ENCODE measurements at places on chromosomes 7 and 10.

DNA sequence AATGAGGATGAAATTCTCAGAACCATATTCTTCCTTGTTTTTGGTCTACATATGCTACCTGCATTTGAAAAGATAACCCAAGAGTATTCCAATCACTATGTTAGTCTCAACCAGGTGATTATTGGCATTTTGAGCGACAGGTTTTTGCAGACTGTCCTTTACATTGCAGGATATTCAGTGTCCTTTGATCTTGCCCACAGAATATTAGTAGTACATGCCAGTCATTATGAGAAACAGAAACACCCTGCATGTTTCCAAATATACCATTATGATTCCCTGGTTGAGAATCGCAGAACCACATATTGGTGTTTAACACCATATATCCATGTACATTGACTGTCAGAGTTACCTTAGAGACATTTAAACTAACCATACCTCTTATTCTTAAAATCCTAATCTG is 30.6 kb downstream of the TMEM243 start:
- DNase-seq: no peak

DNA sequence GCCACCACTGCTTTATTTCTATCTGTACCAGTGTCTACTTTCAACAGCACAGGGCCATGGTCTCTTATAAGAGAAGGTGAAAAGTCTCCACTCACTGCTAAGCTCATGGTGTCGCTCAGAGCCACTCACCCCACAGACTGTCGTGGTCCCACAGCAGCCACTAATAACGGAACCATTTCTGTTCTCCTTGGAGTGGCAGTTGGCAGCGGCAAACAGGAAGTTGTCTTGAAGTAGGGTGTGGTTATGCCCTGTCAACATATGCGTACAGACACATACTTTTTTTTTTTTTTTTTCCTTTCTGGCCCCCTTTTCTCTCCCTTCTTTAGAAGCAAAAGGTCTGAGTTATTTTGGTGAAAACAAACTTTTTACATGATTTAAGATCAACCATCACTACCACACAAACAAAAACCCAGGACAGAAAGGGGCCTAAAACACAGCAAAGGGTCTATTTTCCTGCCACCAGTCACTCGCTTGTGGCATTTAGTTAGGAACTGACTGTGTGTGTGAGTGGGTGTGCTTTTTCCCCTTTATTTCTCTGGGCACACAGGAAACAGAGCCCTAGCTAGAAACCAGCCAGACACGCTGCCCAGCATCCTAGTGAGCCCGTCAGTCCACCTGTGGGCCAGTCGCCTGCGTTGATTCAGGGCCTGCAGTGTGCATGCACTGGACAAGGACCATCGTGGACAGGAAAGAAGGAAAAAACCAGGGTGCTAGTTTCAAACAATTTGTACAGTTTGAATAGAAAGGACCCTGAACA is 96.7 kb upstream of the EFCAB10 start:
- DNase-seq: peak; percentile 35

DNA sequence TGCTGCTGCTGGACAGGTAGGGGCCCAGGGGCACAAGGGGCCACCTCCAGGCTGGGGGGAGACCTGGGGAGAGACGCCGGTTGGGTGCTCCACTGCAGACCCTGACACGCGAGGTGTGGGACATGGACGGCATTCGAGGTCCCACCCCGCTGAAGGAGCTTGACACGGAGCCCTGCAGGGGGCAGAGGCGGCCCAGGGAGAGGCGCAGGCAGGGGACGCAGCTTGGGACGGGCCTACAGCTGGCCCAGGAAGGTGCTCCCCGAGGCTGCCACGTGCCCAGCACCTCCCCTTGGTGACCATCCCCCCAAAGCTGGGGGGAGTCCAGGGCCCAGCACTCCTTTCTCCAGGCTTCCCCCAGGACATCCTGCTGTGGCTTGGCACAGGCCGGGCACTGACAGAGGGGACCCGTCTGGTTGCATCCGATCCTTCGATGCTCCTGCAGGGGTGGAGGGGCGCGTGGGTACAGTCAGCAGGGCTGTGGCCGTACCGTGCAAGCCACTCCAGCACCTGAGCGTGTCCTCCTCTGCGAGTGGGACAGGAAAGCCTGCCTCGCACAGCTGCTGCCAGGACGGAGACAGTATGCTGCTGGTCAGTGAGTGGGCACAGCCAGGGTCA is 174.4 kb downstream of the ELFN1 start:
- DNase-seq: no peak

DNA sequence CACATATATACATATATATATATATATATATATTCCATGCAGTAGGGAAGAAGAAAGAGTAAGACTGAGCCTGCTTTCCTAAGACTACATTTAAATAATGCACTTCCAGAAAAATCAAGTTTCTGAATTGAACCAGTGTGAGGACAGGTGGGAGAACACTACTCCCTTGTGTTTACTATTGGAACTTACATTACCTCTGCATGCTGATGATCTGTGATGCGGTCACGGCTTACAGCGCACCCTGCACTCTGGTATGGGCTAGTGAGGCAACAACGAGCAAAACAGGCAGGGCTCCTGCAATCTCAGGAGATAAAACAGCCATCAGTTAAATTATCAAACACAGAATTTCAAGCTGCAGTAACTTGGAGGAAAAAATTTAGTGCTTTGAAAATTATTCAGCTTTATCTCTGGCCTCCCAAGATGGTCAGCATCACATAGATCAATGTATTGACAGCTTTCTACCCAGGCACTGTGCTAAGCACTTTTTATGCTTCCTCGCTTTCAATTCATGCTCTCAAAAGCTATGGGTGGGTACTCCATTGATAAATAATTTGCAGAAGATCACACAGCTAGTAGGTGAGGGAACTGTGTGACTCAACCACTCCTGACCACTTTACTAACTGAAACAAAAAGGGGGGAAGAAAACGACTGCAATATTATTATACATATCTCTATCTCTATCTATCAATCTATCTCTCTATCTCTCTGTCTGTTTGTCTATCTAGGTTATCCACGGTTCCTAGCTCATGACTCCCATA is 20.5 kb upstream of the SLC16A12 start:
- DNase-seq: no peak

GRCh38 chr10:102612964-102613275 is 31.4 kb upstream of the TRIM8 start:
- DNase-seq: peak; percentile 44

DNA sequence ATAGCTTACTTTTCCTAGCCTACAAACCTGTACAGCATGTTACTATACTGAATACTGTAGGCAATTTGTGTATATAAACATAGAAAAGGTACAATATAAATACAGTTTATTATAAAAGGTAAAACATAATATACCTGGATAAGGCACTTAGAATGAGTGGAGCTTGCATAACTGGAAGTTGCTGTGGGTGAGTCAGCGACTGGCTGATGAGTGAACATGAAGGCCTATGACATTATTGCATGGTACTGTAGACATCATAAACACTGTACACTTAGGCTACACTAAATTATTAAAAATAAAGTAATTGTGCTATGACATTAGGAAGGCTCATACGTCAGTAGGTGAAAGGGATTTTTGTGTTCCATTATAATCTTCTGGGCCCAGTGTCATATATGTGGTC is 228.8 kb downstream of the HDAC9 start:
- no peak for DNase-seq

DNA sequence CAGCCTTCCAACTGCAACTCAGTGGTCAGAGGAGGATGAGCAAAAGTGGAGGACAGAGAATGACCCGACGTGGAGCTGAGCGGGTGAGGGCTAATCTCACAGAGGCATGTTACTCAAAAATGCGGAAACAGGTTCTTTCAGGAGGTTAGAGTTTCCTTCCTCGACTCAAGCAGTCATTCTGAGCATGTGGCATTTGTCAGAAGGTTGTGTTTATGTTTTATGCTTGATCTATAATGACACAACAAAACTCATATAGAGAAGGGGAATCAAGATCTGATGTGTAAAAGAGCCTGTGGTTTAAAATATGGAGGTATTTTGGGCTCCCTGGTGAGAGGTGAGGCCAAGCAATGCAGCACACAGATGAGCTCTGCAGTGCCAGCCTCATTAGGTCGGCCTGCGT is 311.4 kb downstream of the ADARB2 start:
- no peak for DNase-seq

DNA sequence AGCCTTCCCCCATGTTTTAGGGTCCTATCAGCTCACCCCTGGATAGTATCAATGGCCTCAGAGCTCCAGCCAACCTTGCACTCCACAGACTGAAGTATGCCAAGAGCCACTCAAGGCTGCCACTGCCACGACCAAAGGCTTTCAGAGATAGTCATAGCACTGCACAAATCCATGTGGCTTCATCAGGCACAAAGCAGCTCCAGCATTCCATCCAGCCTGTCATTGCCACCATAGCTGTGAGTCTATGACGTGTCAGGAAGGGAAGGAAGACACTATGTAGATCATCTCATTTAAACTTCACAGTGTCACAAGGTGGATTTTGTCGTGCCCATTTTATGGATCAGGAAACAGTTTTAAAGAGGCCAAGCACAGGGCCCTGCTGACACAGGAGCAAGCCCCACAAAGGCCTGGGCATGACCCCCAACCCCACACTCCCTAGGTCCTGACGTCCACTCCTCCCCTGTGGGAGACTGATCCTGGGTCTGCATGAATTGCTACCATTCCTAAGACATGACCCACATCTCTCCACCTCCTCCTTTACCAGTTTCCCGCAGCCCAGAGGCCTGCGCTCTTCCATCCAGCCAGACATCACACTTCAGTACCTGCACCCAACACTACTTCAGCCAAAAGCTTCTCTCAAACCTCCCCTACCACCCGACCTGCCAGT is 119.4 kb downstream of the DIP2C start:
- DNase-seq: no peak

DNA sequence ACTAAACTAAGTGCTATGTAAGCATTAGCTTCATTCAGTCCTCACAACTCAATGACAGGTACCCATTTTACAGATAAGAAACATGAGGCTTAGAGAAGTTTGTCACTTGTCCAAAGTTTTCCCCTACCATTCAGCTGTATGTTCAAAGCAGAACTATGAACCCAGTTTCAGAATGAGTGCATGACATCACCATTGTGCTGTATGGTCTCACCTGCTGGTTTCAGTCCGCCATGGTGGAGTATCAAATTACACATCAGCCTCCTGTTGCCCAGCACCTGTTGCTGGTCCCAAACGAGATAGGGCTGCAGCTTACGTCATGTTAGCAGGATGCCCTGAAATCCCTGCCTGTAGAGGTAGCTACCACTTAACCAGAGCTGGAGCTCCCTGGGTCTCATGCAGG is 95.0 kb downstream of the DYNC1I1 start:
- no peak for DNase-seq

DNA sequence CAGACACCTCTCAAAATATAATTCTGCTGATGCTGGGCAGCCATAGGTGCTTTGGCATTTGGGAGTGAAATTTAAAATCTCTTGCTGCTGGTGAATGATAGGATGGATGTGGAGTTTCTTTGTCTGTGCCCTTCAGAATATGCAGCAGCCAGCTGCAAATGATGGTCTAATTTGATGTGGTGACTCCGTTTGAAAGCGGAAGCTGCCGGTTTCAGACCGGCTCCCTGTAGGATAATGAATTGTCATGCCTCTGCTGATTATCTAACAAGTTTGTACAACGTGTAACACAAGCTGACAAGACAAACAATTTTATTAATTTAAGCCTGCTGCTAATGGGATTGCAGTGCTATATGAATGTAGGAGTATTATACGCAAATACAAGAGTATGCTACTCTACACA is 103.5 kb downstream of the SND1 start:
- no peak for DNase-seq

- no peak for DNase-seq
Measured at GRCh38 chr7:133185512-133185911, 67.4 kb upstream of the EXOC4 start.

- no peak for DNase-seq
Measured at GRCh38 chr7:138400400-138400886, 59.6 kb upstream of the TRIM24 start.

- DNase-seq: no peak
Measured at GRCh38 chr7:155344270-155344617, 46.6 kb downstream of the INSIG1 start.

- no peak for DNase-seq
Measured at GRCh38 chr7:144720710-144721109, 115.1 kb downstream of the TPK1 start.

- peak; percentile 38 for DNase-seq
Measured at GRCh38 chr7:108570146-108570755, 577 bp downstream of the DNAJB9 start.

- DNase-seq: no peak
Measured at GRCh38 chr7:105269397-105269796, 119.3 kb downstream of the SRPK2 start.

GRCh38 chr7:36600314-36600682 is 124.0 kb downstream of the AOAH start:
- DNase-seq: no peak

GRCh38 chr7:139358541-139359365 is 941 bp upstream of the LUC7L2 start:
- DNase-seq: peak; percentile 30

DNA sequence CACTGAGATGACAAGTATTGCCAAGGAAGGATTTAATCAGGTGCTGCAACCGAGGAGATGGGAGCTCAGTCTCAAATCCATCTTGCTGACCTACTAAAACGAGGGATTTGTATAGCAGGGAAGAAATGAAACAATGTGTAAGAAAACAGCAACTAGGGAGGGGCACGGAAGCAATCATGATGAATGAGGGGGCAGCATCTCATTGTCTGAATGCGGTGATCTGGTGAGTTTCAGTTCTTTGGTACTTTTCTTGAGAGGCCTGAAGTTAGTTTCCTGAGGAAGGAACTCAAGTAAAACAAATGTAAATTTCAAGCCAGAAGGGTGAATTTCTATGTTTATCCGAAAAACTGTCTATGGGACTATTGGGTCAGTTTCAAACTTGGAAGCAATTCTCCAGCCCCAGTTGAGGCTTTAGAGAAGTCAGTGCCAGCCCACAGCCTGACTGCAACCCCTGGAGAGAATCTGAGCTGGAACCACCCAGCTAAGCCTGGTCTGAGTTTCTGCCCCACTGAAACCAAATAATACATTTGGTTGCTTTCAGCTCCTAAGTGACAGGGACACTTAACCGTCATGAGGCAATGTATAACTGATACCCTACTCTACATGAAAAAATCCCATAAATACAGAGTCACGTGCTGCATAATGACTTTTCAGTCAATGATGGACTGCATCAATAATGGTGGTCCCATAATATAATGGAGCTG is 45.8 kb upstream of the TNS3 start:
- DNase-seq: no peak

- DNase-seq: no peak
Measured at GRCh38 chr10:58963101-58963534, 213.3 kb upstream of the PHYHIPL start.

DNA sequence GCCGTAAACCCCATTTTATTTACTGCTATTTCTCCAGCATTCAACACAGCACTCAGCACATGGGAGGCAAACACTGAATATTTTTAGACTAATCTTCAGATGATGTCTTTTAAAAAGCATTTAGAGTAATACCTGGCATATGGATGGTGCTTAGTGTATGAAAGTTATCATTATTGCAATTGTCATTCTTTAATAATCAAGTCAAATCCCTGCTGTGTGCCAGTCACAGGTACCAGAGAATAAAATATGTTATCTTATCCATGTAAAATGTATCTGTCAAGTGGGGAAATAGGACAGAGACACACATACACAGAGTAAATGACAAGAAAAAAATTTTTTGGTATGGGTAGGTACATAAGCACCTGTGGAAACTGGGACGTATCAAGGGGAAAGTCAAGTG is 18.5 kb downstream of the ANKRD22 start:
- no peak for DNase-seq
